ENCODE measurements at places on chromosomes 1 and 21.

DNA sequence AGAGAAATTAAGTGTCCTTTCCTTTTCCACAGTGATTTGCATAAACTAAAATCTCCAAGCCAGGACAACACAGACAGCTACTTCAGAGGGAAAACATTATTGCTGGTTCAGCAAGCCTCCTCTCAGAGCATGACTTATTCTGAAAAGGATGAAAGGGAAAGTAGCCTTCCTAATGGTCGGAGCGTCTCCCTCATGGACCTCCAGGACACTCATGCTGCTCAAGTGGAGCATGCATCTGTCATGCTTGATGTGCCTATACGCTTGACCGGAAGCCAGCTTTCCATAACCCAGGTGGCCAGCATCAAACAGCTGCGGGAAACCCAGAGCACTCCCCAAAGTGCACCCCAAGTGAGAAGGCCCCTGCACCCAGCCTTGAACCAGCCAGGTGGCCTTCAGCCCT lies 39.1 kb downstream of the CLEC20A start:
- no peak for DNase-seq
- no peaks in the 10 kb centered on the region for H3K27me3 ChIP-seq
- H3K36me3 ChIP-seq = peaks cover 9% of the 10 kb centered on the region
- H3K4me3 ChIP-seq = no peak overlapping the region
- no peak overlapping the region for H3K27ac ChIP-seq

- no peaks in the 10 kb centered on the region for H3K27me3 ChIP-seq
- no peak for DNase-seq
- H3K36me3 ChIP-seq = no peaks in the 10 kb centered on the region
- H3K4me3 ChIP-seq = no peak overlapping the region
- no peaks in the 10 kb centered on the region for H3K4me1 ChIP-seq
- no peak overlapping the region for H3K27ac ChIP-seq
Observed at GRCh38 chr1:245378311-245378722, 223.5 kb downstream of the KIF26B start.

DNA sequence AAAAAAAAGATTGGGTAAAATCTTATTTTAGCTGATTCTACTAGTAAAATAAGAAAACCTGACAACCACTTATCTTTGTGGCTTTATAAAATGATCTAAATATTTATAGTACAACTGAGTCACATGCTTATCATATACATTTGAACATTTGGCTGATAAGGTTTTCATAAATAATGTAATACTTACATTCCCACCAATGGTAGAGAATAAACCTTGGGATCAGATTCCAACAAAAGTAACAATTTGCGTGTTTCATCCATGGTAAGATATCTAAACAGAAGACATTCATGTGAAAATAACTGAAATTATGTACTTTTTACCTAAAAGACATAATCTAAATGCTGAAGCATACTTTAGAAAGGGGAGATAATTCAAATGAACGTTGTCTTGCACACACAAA lies 18.4 kb downstream of the STIL start:
- no peaks in the 10 kb centered on the region for H3K27me3 ChIP-seq
- H3K27ac ChIP-seq = no peak overlapping the region
- no peak overlapping the region for H3K4me3 ChIP-seq

DNA sequence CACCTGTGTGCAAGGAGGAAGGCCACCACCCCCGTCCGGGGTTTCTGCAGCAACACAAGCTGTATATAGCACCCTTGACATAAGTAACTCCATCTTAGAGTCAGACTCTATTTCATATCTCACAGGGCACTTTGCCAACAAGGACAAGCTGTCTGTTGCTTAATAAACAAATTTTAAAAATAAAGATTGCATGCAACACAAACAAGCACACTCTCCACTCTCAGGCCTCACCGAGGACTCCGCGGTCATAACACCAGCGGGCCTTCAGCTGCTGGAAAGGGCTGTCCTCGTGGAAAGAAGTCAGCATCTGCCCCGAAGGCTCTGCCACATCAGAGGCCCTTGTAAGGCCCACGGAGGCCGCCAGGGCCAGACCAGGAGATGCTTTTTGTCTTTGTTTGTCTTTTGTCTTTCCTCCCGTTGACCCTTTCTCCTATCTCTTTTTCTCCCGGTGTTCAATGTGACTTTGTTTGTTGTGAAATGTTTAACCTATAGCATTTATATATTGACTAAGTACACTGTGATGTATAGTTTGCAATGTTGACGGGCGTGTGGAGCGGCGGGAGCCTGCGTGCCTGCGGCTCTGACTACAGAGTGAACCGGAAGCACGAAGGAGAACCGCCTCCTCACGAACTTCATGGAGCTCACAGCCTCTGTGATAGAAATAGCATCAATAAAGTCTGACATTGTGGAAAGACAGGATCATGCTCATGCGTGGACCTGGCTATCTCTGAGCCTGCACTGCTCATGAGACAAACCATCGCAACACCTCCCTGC lies 24.1 kb downstream of the MEGF6 start:
- H3K4me3 ChIP-seq = no peak overlapping the region
- H3K27me3 ChIP-seq = no peaks in the 10 kb centered on the region
- H3K27ac ChIP-seq = 0 out of 2 replicates have a peak overlapping the region, but pooled peaks have one; percentile 34
- H3K4me1 ChIP-seq = peaks cover 8% of the 10 kb centered on the region
- peak; percentile 51 for DNase-seq
- H3K36me3 ChIP-seq = no peaks in the 10 kb centered on the region

GRCh38 chr21:37758982-37759381 lies 157.3 kb downstream of the KCNJ6 start:
- H3K27ac ChIP-seq = no peak overlapping the region
- H3K27me3 ChIP-seq = no peaks in the 10 kb centered on the region
- no peaks in the 10 kb centered on the region for H3K4me1 ChIP-seq
- no peaks in the 10 kb centered on the region for H3K36me3 ChIP-seq

GRCh38 chr1:9246215-9246614 lies 11.6 kb downstream of the H6PD start:
- no peaks in the 10 kb centered on the region for H3K27me3 ChIP-seq
- H3K4me1 ChIP-seq = peaks cover 2% of the 10 kb centered on the region
- H3K27ac ChIP-seq = no peak overlapping the region
- DNase-seq = no peak
- no peaks in the 10 kb centered on the region for H3K36me3 ChIP-seq

DNA sequence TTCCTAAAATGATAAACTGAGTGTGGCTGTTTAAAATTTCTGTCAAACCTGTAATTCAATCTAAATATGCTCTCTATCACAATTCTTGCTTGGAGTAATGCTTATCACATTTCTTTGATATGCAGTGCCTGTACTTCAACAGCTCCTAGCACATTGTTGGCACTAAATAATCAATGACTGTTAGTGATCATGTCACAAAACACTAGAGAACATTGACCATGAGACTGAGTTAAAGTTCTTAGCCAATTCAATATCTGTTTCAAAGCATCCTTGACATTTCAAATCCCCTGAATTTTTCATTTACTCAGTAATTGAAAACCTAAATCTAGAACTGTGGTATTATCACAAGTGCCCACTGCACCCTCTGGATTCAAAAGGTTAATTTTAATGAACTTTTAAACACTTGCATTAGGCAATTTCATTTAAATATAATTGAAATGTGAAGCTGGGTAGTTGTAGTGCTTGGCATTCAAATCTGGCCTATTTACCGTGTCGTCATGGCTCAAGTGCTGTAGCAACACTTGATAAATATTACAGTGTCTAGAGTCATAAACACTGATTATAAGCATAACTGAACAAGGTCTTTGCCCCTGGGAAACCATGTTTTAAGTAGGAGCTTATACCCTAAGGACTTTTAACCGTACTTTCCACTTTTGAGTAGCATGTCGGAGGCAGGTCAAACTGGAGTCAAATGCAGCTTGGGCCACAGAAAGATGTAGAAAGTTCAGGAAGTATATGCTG lies 143.6 kb downstream of the LRRC7 start:
- H3K27ac ChIP-seq = no peak overlapping the region
- no peak for DNase-seq
- H3K4me3 ChIP-seq = no peak overlapping the region
- H3K36me3 ChIP-seq = no peaks in the 10 kb centered on the region
- H3K27me3 ChIP-seq = no peaks in the 10 kb centered on the region

GRCh38 chr1:157626099-157626498 lies 28.2 kb upstream of the FCRL4 start:
- DNase-seq = no peak
- H3K36me3 ChIP-seq = no peaks in the 10 kb centered on the region
- no peaks in the 10 kb centered on the region for H3K27me3 ChIP-seq
- H3K27ac ChIP-seq = no peak overlapping the region
- H3K4me1 ChIP-seq = no peaks in the 10 kb centered on the region

GRCh38 chr1:84888753-84889152 lies 4.3 kb downstream of the LPAR3 start:
- H3K36me3 ChIP-seq = no peaks in the 10 kb centered on the region
- no peak for DNase-seq
- peaks cover 6% of the 10 kb centered on the region for H3K4me1 ChIP-seq
- no peak overlapping the region for H3K27ac ChIP-seq
- H3K4me3 ChIP-seq = no peak overlapping the region
- peaks cover 12% of the 10 kb centered on the region for H3K27me3 ChIP-seq

DNA sequence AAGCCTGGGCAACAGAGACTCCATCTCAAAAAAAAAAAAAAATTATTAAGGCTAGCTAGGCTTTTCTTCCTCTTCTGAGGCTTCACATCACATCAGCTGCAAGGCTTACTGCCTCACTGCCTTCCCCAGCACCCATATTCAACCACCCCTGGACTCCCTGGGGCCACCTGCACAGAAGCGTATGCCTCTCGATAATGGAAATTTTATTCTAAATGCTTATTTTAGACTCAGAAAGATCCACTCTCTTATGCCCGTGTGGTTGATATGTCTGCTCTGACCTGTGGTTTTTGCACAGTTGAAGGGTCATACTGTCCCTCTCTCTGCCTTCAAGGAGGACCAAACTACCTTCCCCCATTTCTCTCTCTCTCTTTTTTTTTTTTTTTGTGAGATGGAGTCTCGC lies 1.5 kb upstream of the FCRLA start:
- H3K4me1 ChIP-seq = no peaks in the 10 kb centered on the region
- H3K4me3 ChIP-seq = no peak overlapping the region
- no peak for DNase-seq
- H3K36me3 ChIP-seq = no peaks in the 10 kb centered on the region
- no peak overlapping the region for H3K27ac ChIP-seq
- peaks cover 5% of the 10 kb centered on the region for H3K27me3 ChIP-seq

DNA sequence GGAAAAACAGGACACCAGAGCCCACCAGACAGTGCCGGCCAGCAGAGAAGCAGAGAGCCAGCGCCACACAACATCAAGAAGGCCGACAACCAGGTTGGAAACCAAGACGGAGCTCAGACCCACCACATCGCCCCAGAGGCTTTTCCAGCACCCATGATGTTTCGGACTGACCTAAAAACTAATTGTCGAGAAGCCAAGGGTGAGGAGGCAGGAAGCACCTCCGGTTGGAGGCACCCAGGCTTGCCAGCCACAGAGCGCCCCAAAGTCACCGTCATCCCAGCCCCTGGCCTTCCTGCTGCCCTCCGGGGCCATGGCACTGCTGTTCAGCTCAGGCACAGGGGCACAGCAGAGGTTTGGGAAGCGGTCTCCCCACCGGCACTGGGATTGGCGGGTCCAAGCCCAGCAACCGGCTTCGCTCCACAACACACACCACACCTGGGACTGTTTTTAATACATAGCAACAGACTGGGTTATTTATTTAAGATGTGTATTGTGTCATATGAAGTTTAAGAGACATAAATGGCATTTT lies 67.2 kb downstream of the SLC37A1 start:
- H3K36me3 ChIP-seq = no peaks in the 10 kb centered on the region
- no peaks in the 10 kb centered on the region for H3K4me1 ChIP-seq
- no peak overlapping the region for H3K4me3 ChIP-seq
- no peak overlapping the region for H3K27ac ChIP-seq
- H3K27me3 ChIP-seq = no peaks in the 10 kb centered on the region
- no peak for DNase-seq

GRCh38 chr1:8653878-8654277 lies 163.6 kb downstream of the RERE start:
- no peak for DNase-seq
- no peaks in the 10 kb centered on the region for H3K27me3 ChIP-seq
- H3K27ac ChIP-seq = no peak overlapping the region
- no peaks in the 10 kb centered on the region for H3K36me3 ChIP-seq
- H3K4me1 ChIP-seq = peaks cover 14% of the 10 kb centered on the region

GRCh38 chr1:47658161-47658920 lies 220.5 kb downstream of the FOXD2 start:
- H3K27me3 ChIP-seq = no peaks in the 10 kb centered on the region
- H3K27ac ChIP-seq = no peak overlapping the region

DNA sequence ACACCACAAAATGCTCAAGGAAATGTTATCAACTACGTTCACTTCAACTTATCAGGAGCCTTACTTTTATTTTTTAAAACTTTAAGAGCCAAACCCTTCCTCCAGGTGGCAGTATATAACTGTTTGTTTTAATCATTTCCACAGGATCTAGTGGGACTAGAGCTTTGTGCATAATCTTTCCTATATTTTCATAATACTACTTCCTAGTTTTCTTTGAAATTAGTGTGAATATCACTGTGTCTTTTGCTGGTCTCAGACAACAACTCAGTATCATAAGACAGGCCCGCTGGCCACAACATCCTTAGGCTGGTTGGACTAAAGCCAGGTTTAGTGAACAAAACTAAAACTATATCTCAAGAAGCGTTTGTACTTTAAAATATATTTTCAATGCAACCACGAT lies 145.5 kb downstream of the TIAM1 start:
- no peak overlapping the region for H3K27ac ChIP-seq
- H3K36me3 ChIP-seq = no peaks in the 10 kb centered on the region
- peak; percentile 33 for DNase-seq
- H3K27me3 ChIP-seq = no peaks in the 10 kb centered on the region
- no peak overlapping the region for H3K4me3 ChIP-seq

DNA sequence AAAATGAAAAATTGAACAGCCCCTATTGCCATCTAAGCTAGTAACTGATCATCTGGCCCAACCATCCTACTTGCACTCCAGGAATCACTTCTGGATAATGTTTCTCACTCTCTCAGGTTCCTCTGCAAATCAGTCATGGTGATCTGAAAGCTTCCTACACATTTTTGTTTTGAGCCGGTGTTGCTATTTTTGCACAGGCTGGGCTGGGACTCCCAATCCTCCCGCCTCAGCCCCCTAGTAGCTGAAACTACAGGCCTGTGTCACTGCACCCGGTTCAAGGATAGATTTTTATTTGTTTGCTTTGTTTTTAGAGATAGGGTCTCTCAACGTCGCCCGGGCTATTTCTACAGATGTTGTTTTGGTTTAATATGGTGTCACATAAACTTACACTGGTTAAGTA lies 40.5 kb upstream of the HMCN1 start:
- DNase-seq = no peak
- no peaks in the 10 kb centered on the region for H3K4me1 ChIP-seq
- no peak overlapping the region for H3K27ac ChIP-seq
- no peak overlapping the region for H3K4me3 ChIP-seq
- H3K27me3 ChIP-seq = no peaks in the 10 kb centered on the region

GRCh38 chr1:245677461-245678240 lies 522.9 kb downstream of the KIF26B start:
- DNase-seq = no peak
- H3K27me3 ChIP-seq = no peaks in the 10 kb centered on the region
- no peak overlapping the region for H3K4me3 ChIP-seq
- H3K36me3 ChIP-seq = no peaks in the 10 kb centered on the region

- no peak for DNase-seq
- H3K4me1 ChIP-seq = no peaks in the 10 kb centered on the region
- no peak overlapping the region for H3K4me3 ChIP-seq
- H3K27ac ChIP-seq = no peak overlapping the region
- H3K27me3 ChIP-seq = no peaks in the 10 kb centered on the region
Observed at GRCh38 chr21:44509539-44509938, 30.5 kb downstream of the KRTAP10-1 start.
